Left kidney (tissue), 8 donors: ENCODE measurements at places on chromosomes 7 and 10.

GRCh38 chr10:70683601-70683934 lies 11.3 kb downstream of the ADAMTS14 start:
- DNase-seq: no peak

GRCh38 chr10:132962623-132963429 lies 20.5 kb upstream of the CFAP46 start:
- DNase-seq: no peak

DNA sequence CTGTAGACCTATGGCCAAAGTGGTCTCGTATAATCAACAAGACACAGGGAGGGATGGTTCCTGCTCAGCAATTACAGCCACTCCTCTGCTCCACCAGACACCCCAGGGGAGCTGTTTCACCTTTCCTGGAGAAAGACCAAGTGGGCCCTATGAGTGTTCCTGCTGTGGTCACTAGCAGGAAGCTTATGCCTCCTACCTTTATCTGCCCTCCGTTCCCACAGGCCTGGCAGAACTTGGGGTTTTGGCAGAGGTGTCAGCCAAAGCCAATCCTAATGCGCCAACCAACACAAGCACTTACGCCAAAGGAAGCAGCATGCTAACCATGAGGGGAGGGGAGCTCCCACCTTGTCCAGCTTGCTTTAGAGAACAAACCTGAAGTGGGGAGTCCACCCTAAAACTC lies 31.2 kb downstream of the XPNPEP1 start:
- no peak for DNase-seq

DNA sequence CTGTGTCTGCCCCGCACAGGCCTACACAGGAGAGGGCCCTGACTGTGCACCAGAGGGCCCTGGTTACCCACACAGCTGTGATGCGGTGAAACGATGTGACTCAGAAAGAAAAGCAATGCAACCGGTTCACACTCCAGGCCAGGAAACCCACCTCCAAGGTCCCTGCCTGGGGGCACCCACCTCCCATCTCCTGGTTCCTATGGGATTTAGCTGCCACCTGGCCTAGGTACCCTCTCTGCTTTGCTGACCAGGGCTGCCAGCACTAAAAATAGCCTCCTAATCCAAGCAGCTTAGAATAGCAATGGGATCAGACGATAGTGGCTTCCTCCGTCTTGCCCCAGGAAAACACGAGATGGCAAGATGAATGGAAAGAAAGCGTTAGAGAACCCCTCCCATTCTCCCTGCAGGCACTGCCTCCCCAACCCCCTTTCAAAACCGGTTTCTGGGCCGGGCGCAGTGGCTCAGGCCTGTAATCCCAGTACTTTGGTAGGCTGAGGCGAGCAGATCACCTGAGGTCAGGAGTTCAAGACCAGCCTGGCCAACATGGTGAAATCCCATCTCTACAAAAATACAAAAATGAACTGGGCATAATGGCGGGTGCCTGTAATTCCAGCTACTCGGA lies 12.4 kb downstream of the RBP3 start:
- no peak for DNase-seq

DNA sequence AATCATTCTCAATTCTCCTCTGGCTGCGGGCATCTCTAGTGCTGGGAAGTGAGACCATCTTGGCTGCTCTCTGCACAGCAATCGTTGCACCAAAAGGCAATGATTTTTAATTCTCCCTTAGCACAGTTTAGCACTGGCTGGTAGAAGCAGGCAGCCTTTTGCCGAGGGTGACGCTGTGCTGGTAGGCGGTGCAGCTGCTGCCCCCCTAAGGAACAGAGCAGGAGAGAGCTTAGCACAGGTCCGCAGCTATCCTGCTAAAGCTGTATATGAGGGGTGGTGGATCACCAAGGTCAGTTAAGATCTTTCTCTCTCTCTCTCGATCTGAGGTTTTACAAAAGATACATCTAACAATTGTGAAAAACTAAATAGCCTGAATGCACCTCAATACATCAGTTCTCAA lies 390.1 kb downstream of the GATA3 start:
- no peak for DNase-seq

DNA sequence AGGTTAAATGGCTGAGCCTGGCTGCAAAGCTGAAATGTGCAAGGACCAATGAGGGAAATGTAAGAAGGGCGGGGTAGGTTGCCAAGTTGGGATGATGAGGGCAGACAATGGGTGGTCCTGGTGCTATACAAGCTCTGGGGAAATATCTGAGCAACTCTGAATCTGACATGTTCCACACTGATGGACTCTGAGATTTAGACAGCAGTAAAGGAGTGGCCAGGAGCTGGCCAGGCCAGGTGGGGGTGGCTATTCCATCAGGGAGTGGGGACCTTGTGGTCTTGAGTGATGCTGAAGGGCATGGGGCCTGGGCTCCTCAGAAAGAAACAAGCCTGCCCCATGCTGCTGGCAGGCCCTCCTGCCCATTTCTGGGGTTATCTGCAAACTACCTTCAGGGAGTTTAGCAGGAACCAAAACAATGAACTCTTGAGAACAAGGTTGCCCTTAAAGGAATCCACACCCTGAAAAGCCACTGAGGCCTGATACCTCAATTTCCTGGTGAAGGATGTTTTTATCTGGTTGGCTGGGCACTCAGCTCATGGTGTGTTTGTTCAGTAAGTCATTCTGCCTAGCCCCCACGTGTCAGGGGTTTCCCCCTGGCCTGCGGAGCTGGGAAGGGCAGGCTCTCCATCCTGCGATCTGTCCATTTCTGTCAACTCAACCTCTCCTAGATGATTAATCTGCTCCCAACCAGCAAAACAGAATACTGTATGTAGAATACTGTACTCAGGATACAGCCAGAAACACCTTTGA lies 143.3 kb upstream of the TNS3 start:
- no peak for DNase-seq

DNA sequence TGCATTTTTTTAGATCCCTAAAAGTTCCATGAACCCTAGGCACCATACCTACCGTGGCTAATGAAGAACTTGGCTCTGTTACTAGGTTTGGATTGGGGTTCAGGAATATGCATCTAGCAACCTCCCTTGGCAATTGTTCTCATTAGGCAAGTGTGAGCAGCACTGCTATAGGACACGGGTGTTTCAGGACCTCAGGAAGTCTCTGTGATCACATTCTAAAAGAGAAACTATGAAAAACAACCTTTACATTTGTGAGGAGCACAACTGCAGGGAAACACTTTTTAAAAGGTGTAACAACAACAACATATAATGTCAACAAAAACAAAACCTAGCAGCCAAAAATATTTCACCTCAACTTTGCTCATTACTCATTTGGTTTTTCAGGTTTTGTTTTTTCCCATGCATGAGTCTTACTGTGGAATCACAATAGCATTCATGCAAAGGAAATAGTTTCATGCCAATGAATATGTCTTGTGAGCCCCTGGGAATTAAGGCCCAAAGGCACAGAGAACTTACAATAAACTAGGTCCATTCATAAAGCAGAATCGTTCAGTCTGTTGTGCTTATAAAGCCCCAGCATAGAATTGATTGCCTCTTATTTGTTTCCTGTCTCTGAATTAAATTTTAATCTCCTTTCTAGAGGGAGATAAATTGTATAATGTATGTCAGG lies 255.7 kb upstream of the DGKB start:
- no peak for DNase-seq
